ENCODE measurements at places on chromosomes 5 and 9.

- no peak for DNase-seq
These were observed 42.4 kb downstream of the PAX5 start for GRCh38 chr9:36991516-36992134.

DNA sequence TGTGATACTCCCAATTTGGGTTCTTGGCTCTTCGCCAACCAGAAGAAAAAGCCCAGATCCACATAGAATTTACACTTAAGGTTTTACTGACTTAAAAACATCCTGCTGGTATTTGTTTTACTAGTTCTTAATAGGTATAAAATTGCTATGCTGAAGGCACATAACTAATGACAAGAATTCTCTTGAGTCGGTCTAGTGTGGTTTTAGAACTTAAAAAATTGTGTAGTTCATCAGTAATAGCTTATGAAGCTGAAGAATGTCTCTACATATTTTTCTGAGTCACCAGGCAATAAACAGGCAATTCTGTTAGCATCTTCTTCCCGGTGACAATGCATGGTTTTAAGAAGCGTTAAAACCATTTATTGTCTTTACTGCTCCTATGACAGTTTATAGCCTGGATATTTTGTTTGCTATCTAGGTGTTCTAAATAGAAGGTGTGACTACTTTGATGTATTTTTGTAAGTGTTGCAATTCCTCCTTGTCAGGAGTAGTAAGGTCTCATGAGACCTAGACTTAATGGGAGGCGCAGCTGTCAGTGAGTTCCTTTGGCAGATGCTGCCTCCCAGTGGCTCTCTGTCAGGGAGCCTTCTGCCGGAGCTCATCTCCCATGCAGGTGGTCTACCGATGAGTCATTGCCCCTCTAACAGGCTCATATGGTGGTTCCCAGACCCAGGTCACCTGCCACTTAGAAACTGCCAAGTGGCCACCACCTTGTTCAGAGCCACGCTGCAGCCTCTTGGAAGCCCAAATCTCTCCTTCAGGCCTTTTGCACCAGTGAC lies 173.8 kb downstream of the MAST4 start:
- no peak for DNase-seq

GRCh38 chr5:124194282-124194681 lies 552.2 kb downstream of the ZNF608 start:
- DNase-seq, result no peak

DNA sequence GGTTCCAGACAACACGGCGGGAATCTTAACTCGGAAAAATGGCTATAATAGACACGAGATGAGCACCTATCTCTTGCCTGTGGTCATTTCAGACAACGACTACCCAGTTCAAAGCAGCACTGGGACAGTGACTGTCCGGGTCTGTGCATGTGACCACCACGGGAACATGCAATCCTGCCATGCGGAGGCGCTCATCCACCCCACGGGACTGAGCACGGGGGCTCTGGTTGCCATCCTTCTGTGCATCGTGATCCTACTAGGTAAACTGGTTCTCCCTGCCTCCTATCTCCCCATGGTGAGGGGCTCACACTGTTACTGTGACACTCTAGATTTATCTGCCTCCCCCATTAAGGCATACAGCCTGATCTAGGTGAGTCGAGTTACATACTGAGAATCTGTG lies 124.2 kb downstream of the CDH6 start:
- DNase-seq, result no peak

- DNase-seq, result no peak
These were observed 45.8 kb downstream of the PCDHGC5 start for GRCh38 chr5:141534492-141535213.

- DNase-seq, result no peak
These were observed 74.7 kb upstream of the IFNE start for GRCh38 chr9:21556581-21557427.

DNA sequence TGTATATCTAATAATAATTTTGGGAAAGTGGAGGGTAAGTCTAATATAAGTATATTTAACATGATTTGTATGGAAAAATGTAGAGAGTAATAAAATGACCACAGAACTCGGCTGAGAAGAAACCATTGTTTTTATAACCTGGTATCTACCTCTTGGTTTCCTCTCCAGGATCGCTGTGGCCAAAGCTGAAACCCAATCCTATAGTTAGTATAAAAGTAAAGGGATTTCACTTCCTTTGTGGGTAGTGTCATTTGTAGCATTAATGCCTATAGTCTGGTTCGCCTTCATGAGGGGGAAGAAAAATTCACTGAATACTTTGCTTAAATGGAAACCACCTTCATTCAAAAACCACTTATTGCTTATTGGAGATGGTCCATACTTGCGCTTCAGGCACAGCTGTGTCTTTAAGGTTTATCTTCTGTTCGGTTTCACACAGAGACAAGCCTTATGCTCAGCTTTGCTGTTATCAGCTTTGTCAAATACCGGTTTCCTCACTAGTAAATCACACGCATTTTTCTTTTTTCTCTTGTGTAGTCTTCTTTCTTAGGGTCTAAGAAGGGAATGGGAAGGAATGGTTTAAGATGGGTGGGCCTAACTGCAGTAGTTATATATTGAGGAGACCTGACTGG lies 12.1 kb downstream of the PIK3R1 start:
- DNase-seq, result no peak

GRCh38 chr9:28926306-28926705 lies 1353.0 kb upstream of the C9orf72 start:
- no peak for DNase-seq

Data from NCI-H1436 treated with DMSO at 0.1 percent for 48 hours (cell line).